ENCODE measurements at places on chromosomes 5 and 9.

DNA sequence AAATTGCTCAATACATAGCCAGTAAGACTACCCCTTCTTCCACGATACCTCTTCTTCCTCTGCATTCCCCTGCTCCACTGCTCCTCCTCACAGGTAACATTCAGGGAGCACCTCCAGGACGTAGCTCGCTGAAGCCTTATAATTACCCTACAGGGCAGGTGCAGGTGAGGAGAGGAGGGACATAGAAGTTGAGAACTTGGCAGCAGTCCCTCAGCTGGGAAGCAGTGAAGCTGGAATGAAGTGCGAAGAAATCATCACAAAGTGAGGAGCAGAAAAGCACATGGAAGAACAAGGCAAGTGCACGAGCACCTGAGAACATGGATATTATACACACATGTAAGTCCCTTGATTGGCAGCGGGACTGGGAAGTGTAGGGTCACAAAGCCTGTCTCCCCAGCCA lies 118.2 kb downstream of the HSD17B3 start:
- no peaks in the 10 kb centered on the region for H3K36me3 ChIP-seq
- no peak overlapping the region for H3K4me3 ChIP-seq
- DNase-seq, result no peak
- H3K27me3 ChIP-seq, result peaks cover 37% of the 10 kb centered on the region

GRCh38 chr9:88936668-88937067 lies 54.6 kb upstream of the S1PR3 start:
- peaks cover 44% of the 10 kb centered on the region for H3K27me3 ChIP-seq
- H3K27ac ChIP-seq, result no peak overlapping the region
- peaks cover 13% of the 10 kb centered on the region for H3K4me1 ChIP-seq
- H3K36me3 ChIP-seq, result no peaks in the 10 kb centered on the region
- no peak for DNase-seq

GRCh38 chr5:173317091-173317730 lies 11.0 kb downstream of the STC2 start:
- H3K27ac ChIP-seq, result no peak overlapping the region
- no peak for DNase-seq
- peaks cover 10% of the 10 kb centered on the region for H3K27me3 ChIP-seq
- H3K4me1 ChIP-seq, result peaks cover 16% of the 10 kb centered on the region
- H3K4me3 ChIP-seq, result no peak overlapping the region

- no peaks in the 10 kb centered on the region for H3K36me3 ChIP-seq
- H3K4me1 ChIP-seq, result peaks cover 1% of the 10 kb centered on the region
- H3K27me3 ChIP-seq, result peaks cover 77% of the 10 kb centered on the region
Measured at GRCh38 chr5:73311291-73312110, 137.1 kb downstream of the FOXD1 start.
